ENCODE measurements at places on chromosomes 3 and 15.

DNA sequence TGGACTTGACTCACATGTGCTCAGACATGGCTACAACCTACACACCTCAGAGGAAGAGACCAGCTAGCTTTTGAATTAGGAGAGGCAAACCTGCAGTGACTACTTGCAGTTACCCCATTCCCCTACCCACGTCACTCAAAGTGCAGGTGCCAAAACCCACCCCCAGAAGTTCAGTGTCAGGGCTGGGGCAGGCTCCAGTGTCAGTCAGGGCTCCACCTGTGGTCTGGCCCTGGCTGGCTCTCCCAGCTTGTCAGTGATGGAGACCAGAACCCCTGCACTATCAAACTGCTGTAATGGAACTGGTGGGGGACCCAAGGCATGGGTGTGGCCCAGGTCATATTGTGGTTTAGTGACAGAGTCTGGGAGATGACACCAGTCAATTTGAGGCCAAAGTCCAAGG, 32.6 kb upstream of the SLC41A3 start:
- DNase-seq = no peak

- DNase-seq = peak; percentile 38
Observed at GRCh38 chr15:64050281-64051092, 4.2 kb upstream of the DAPK2 start.

- peak; percentile 20 for DNase-seq
Observed at GRCh38 chr3:171192176-171192854, 165.8 kb upstream of the SLC2A2 start.

- DNase-seq = no peak
Observed at GRCh38 chr3:141275032-141275422, 43.4 kb downstream of the PXYLP1 start.

DNA sequence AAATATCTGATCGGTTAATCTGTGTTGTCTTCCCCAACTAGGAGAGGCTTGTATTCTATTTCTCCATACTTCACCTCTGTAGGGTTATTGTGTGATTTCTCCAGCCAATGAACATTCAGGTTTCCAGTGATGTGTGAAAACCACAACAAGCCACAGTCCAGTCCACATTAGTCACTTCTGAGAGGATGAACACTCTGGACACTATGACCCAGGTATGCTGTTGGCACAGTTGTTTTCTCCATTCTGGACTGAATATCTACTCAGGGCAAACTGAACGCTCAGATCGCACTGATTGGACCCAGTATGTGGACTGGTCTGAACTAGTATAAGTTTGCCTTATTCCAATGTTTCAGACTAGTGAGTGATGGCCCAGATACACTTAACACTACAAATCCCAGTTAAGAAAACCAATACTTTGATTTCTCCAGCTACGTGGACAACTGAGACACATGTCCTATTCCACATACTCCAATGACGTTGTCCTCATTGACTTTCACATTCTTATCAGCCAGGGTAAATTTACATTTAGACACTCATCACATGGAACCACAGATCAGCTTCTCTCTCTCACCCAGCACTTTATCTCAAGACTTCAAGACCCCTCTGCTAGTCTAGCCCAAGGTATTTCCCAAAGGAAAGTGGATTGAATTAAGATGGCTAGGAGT, 587.4 kb upstream of the SGO1 start:
- no peak for DNase-seq

GRCh38 chr3:98359993-98360675, 6.5 kb downstream of the OR5K4 start:
- DNase-seq = no peak

DNA sequence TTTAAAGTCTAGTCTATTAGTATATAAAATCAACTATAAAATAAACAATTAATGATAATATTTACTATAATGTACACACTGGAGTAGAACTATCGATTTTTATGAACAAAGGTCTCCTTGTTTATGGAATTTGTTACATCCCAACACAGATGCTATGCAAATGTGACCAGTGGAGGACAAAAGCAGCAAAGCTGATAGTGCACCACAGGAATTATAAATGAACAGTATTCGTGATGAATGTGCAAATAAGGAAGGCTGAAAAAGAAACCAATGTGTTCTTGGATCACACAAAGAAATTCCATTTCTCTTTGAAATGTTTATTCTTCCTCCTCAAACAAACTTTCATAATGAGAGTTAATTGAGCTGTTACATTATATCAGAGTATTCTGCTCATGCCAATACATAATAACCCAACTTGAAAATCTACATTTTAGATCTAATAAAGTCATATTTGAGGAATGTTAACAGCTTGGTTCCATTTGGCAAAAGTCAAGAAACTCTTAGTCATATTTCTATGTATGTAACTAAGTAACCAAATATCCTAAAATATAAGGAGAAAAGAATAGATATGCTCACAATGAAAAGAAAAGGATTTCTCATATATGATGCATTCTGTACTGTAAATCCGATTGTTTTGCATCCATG, 79.3 kb downstream of the NEK10 start:
- no peak for DNase-seq

DNA sequence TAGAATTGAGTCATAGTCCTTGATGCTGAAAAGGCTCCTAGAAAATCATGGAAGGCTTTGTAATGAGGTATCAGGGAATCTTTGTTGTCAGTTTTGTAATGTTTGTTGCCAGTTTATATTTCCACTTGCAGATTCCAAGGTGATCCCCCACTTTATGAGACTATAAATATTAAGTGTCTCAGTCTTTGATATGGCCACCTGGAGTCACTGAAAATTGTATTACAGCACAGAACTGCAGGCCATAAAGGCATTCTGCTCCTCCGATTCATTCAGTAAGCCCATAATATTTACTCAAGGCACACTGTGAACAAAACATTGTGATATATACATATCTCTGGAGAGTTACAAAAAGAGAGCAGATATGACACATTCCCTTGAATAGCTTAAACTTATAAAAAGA, 457.8 kb upstream of the ZNF385D start:
- no peak for DNase-seq

DNA sequence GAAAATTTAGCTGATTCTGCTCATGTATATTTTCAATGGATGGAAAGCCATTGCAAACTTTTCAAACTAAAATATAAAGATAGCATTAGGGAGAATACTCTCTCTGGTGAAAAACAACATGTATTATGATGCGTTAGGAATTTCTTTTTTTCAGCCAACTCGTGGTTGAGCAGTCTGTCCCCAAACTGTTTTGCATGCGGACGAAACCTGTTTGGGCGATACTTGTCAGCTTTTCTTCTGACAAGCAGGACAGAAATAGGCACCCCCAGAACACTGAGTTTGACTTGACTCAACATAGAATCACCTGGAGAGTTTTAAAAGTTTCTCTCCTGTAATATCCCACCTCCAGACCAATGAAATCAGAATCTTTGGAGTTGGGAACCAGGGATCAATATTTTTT, 417.5 kb upstream of the TPRG1 start:
- DNase-seq = no peak

- no peak for DNase-seq
Observed at GRCh38 chr15:73723191-73723590, 30.0 kb downstream of the INSYN1 start.

GRCh38 chr15:68423359-68424296, 8.3 kb downstream of the ITGA11 start:
- no peak for DNase-seq

- DNase-seq = no peak
Observed at GRCh38 chr3:194690501-194691372, 5.1 kb downstream of the FAM43A start.

GRCh38 chr3:106341586-106342162, 472.9 kb upstream of the CBLB start:
- no peak for DNase-seq

- DNase-seq = no peak
Observed at GRCh38 chr3:12750223-12750622, 8.8 kb downstream of the TMEM40 start.

DNA sequence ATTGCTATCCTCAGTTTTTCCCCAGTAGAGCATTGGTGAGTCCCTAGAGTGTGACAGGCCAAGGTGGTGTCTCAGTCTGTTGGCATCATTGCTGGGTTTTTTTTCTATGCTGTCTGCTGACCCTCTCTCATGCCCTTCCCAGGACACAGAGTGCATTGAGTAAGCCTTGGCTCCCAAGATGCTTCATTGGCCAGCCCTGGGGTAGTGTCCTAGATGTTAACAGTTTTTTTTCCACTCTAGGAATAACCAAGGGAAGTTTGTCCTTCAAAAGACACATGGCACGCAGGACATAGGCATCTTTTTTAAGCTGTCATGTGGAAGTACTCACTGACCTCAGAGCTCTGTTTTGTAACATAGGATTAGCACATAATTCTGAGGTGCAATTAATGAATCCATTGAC, 19.5 kb downstream of the ADAMTSL3 start:
- DNase-seq = no peak

GRCh38 chr3:74033381-74033780, 408.6 kb upstream of the PDZRN3 start:
- no peak for DNase-seq

DNA sequence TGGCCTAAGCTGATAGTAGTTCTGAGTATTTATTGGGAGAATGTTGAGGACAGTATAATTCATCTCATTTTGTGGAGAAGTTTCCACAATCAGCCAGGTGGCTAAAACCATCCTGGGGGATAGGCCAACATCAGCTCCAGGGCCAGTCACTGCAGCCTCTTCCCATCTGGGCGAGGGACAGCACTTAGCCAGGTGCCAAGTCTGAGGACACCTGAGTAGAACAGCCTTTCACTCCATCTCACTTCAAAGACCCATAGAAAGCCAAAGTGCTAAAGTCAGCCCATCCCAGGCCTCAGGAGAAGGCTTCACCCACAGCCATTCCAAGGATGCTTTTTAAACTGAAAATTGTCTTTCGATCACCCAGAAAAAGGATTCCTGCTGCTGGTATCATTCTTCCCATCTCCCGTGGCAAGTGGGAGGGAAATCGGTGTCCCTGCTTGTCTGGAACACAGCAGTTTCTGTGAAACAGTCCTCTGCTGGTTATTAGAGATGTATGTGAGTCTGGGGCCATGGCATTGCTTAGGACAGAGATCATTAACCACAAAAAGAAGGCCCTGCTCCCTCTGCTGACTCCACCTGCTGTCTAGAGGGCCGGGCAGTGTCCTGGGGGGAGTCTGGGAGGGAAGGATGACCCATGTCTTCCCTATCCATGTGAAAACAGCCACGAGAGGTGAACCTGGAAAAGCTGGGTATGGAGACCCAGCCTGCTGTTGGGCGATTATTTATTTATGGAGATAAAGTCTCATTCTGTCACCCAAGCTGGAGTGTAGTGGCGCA, 9.6 kb downstream of the CALML4 start:
- no peak for DNase-seq

DNA sequence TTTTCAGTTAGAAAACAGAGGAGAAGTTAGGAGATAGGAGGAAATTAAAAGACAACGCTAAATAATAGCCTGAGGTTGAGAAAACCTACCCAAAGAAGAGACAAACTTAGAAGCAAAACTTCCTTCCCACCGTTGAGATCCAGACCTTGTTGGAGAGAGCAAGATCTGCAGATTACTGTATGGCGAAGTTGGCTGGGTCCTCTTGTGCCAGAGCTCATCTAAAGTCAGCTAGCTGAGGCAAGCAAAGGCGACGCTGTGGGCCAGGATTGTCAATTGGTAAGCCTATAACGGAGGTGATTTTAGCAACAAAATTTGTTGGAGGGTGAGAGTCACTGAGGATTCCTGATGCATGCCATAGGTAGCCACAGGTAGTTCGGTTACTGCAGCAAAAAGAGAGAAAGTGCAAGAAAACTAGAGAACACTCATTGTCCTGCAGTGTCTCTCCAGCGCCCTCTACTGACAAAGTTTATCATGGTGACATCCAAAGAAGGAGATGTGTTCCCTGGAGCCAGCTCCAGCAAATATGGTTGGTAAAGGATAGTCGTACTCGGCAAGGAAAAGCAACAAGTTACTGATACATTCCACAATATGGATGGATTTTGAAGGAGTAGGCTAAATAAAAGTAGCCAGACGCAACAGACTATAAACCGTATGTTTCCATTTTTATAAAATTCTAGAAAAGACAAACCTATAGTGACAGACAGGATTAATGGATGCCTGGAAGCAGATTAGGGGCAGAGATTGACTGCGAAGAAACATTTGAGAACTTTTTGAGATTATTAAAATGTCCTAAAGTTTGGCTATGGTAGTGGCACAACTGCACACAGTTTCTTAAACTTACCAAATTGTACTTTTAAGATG, 9.8 kb upstream of the OR5K4 start:
- DNase-seq = peak; percentile 81

GRCh38 chr3:107910713-107911259, 180.0 kb downstream of the CD47 start:
- DNase-seq = no peak

- peak; percentile 72 for DNase-seq
Observed at GRCh38 chr3:192239956-192240355, 487.4 kb downstream of the FGF12 start.

DNA sequence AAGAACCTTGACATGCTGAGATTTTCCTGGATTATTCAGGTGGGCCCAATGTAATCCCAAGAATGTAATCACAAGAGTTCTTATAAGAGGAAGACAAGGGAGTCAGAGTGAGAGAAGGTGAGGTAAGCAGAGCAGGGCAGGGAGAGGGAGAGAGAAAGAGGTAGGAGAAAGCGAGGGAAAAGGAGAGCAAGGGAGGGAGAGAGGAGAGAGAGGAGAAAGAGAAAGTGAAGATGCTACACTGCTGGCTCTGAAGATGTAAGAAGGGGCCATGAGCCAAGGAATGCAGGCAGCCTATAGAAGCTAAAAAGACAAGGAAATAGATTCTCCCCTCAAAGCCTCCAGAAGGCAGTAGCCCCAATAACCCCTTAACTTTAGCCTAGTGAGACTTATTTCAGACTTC, 28.7 kb upstream of the FAM98B start:
- DNase-seq = no peak

DNA sequence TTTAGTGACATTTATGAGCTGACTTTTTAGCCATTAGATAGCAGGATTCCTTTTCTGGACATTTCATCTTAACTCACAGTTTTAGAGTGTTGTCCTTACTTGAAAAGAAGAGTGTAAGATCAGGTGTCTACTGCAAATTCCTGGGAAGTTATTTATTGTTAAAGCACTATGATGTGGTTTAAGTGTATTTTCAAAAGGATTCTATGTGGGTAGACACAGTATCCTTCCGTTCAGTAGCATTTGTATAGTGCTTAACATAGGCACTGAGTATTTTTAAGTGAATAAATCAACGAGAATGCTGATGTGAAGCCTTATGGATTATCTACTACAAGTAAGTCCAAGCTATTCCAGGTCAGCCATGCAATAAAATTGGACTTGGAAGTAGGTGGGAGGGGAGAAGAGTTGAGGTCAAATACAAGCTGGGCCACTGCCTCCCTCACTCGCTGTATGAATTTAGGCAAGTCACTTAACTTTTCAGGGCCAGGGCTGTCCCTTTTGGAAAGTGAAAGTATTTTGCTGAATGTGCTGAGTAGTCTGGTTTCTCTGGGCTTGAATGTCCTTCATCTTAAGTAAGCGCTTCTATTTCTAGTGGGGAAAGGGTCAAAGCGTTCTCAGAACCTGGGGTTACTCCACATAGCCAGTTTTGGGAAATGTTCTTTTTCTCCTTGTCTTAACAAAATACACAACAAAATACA, 48.6 kb downstream of the GAP43 start:
- no peak for DNase-seq

- DNase-seq = no peak
Observed at GRCh38 chr3:25433868-25434267, 5.8 kb downstream of the RARB start.

All from NCI-H524 (cell line).